ENCODE measurements at places on chromosomes 2 and 18. TPM values are rescaled to one million over a fixed set of nuclear protein-coding genes. Genes with fewer than 3 reads are reported as not detected.

DNA sequence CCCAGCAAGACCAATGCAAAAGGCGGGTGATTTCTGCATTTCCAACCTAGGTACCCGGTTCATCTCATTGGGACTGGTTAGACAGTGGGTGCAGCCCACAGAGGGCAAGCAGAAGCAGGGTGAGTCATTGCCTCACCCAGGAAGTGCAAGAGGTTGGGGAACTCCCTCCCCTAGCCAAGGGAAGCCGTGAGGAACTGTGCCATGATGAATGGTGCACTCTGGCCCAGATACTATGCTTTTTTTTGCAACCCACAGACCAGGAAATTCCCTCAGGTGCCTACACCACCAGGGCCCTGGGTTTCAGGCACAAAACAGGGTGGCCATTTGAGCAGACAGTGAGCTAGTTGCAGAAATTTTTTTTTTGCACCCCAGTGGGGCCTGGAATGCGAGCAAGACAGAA is 662.6 kb upstream of the ACVR2A start:
- no peak for DNase-seq

DNA sequence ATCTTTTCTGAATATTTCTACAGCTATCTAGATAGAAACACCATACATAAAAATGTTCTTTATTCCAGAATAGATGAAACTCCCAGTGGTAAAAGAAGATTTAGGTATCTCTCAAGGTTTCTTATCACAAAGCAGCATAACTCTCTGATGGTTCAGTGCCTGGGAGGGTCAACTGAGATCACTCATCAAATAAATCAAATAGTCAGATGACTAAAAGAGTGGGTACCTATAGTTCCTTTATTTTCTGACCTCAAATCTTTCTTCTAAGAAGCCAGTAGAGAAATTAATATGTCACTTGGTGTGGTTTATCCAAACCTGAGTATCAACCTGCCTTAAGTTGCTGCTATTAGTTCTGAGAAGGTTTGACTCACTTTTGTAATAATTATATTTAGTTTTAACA is 120.9 kb downstream of the TMEFF2 start:
- no peak for DNase-seq

- no peak for DNase-seq
These were observed 86.3 kb downstream of the PTPN4 start for GRCh38 chr2:119846021-119846420.

Gene NEU2
- total RNA-seq = not detected

DNA sequence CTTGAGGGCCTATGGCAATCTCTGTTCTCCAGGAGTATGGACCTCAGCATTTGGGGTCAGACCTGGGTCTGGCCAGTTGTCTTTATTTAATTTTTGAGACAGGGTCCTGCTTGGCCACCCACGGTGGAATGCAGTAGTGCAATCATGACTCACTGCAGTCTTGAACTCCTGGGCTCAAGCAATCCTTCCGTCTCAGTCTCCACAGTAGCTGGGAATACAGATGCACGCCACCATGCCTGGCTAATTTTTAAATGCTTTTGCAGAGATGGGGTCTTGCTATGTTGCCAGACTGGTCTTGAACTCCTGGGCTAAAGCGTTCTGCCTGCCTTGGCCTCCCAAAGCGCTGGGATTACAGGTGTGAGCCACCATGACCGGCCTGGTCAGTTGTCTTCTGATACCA is 46.4 kb upstream of the INHBB start:
- DNase-seq = no peak

DNA sequence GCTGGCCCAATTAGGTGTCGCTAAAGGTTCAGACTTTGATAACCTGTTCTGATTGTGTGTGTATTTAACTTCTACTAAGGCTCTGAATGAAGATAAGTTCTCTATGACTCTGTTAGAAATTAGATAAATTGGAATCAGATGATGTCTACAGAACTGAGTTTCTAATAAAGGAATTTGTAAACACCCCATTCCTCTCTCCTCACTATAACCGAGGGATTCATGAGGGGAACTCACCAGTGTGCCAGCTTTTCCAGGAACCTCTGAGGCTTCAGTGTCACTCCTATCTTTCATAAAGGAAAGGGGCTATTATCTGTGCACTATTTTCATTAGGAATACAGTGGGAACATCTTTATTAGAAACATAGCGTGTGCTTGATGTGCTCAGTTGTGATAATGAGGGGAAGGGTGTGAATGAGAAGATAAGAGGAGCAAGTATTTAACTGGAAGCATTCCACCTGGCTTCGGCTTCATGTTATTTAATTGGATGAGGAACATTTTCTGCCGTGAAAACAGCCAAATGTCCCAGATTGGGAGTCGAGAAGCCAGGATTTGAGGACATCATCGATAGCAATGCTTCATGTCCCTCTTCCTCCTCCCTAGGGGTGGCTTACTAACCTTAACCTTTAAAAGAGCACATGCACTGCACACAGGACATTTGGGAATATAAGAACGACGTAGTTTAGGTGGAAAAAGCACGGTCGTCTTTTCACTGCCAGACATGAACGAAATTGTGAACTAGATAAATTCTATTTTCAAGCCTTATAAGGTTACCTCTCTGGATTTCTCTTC is 84.8 kb upstream of the TCF4 start:
- DNase-seq = no peak

- no peak for DNase-seq
These were observed 181.0 kb upstream of the HNRNPA3 start for GRCh38 chr2:177031438-177032180.

GRCh38 chr18:50092245-50092805 is 102.6 kb downstream of the MYO5B start:
- DNase-seq = no peak

DNA sequence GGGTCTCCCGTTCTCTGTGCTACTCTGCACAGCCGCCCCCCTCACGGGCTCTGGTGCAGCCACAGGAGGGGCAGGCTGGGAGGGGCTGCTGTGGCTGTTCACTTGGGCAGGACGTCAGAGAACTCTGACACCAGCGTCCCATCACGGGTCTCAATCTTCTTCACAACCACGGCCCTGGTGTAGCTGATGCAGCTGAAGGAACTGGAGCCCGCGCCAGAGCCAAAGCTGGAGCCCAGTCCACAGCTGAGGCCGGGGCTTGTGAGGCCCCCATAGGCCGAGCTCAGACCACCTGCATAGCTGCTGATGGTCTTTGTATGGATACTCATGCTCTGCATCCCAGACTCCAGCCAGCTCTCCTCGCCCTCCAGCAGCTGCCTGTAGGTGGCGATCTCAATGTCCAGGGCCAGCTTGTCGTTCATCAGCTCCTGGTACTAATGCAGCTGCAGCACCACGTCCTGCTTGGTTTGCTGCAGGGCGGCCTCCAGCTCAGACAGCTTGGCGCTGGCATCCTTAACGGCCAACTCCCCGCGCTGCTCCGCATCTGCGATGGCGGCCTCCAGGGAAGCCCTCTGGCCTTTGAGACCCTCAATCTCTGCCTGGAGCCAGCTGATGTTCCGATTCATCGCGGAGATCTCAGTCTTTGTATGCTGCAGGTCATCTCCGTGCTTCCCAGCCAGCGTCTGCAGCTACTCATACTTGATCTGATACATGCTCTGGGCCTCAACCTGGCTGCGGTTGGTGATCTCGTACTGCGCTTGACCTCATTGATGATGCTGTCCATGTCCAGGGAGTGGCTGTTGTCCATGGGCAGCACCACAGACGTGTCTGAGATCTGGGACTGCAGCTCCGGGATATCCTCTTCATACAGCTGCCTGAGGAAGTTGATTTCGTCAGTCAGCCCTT is 7.4 kb upstream of the DUSP19 start:
- peak; percentile 17 for DNase-seq

Gene GPR155
- 3.6 TPM for total RNA-seq

Gene SULT1C4
- 3.6 TPM for total RNA-seq

Gene SLC4A5
- 2.0 TPM for total RNA-seq

- no peak for DNase-seq
These were observed 6.1 kb downstream of the ONECUT2 start for GRCh38 chr18:57441071-57441794.

Gene ATG9A
- 58.9 TPM for total RNA-seq

- no peak for DNase-seq
These were observed 167.2 kb downstream of the TCF4 start for GRCh38 chr18:55420665-55421307.

GRCh38 chr2:58098254-58099095 is 51.9 kb downstream of the VRK2 start:
- no peak for DNase-seq

- DNase-seq = no peak
These were observed 145.9 kb upstream of the KLHL14 start for GRCh38 chr18:32918692-32919250.

DNA sequence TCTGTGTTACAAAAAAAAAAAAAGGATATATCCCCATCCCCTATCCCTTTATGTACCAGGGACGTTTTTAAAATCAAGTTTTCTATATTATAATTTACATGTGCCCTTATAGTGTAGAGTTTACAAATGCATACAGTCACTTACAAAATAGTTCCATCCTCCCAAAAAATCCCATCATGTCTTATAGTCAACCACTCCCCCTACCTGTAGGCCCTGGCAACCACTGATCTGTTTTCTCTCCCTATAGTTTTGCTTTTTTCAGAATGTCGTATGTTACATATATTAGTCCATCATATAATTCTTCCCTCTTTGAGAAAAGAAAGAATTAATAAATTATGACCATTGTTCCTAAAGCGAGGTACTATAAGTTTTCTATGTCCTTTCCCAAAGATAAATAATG is 17.8 kb downstream of the CFAP210 start:
- DNase-seq = no peak

Gene PRKCE
- total RNA-seq = 43.8 TPM

- DNase-seq = no peak
These were observed 99.7 kb upstream of the MGAT4A start for GRCh38 chr2:98830571-98831145.

DNA sequence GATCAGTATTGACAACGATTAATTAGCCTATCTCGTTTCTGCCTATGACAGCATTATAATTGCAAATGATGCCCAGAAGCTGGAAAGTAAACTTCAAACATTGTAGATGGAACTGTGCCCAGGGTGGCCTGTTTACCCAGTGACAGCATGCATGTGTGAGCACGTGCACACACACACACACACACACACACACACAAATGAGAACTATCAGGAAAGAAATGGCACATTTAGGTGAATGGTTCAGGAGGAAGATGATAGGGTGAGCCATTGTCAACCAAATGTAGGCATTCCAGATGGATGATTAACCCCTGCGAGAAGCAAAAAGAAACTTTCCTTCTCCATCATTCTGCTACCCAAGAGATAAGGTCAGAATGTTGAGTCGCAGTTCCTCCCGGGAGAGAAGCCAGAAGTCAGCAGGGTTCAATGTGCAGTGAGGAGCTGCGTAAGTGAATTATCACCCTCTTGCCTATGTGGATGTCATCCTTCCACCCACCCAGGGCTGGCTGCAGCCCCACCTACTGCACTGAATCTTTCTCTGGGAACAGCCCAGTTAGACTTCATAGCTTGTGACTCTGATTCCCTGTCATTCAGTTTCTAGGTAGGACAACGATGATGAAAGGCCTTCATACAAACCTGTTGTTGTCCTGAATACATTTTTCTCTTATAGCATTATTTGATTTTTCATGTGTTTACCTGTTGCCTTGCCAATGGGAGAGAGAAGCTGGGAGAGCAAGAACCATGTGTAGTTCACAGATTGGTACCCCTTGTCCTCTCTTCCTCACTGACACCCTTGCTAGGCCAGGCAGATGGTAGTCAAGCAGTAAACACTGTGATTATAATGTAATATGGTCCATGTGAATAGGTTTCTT is 3.5 kb upstream of the APOB start:
- DNase-seq = no peak
